Diencephalon (tissue), 1 donor: ENCODE measurements at places on chromosomes 7 and 10. TPM values are rescaled to one million over a fixed set of nuclear protein-coding genes. Genes with fewer than 3 reads are reported as not detected.

CNNM2 gene
- total RNA-seq = 10.4 TPM

SFXN2 gene
- total RNA-seq = 7.6 TPM

CALY gene
- total RNA-seq = 36.4 TPM

PAPOLB gene
- total RNA-seq = 1.8 TPM

ATOH7 gene
- total RNA-seq = 0.69 TPM

SEMA4G gene
- 17.5 TPM for total RNA-seq

PLEKHA8 gene
- total RNA-seq = 28.4 TPM

AKR1E2 gene
- total RNA-seq = 74.0 TPM

RELN gene
- 77.0 TPM for total RNA-seq
